ENCODE measurements at places on chromosomes 7 and 10.

- DNase-seq = no peak
Observed at GRCh38 chr7:120714945-120715344, 143.0 kb downstream of the TSPAN12 start.

- DNase-seq = no peak
Observed at GRCh38 chr7:31937982-31938381, 132.2 kb downstream of the PDE1C start.

GRCh38 chr7:4725014-4725849, 43.1 kb downstream of the FOXK1 start:
- no peak for DNase-seq

DNA sequence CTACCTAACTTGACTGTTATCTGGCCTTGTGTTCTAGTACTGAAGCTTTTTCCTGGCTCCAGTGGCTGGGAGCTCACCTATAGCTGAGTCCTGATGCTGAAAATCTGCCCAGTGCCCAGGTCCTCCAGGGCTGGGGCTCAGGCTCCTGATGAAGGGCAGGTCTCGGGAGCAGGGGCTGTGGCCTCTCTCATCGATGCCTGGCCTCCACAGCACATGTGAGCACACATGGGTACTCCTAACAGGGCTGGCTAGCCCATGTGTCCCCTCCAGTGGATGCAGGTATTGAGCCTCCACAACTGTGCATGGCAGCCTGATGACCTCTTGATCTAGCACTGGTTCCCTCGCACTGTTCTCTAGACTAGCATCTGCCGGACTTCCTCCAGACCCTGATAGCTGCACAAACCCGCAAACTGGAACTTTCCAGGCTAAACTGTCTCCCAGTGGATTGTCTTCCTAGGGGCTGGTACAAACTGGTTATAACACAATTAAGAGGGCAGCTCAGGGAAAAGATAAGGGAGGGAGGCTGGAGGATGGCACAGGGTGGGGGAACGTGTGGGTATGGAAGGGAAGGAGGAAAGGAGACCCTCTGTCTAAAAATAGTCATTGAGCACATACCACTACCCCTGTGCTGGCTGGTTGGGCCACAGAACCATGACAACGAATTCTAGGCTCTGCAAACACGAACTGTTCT, 35.1 kb downstream of the PLAC9 start:
- no peak for DNase-seq

- no peak for DNase-seq
Observed at GRCh38 chr7:133007961-133008360, 73.9 kb downstream of the CHCHD3 start.

DNA sequence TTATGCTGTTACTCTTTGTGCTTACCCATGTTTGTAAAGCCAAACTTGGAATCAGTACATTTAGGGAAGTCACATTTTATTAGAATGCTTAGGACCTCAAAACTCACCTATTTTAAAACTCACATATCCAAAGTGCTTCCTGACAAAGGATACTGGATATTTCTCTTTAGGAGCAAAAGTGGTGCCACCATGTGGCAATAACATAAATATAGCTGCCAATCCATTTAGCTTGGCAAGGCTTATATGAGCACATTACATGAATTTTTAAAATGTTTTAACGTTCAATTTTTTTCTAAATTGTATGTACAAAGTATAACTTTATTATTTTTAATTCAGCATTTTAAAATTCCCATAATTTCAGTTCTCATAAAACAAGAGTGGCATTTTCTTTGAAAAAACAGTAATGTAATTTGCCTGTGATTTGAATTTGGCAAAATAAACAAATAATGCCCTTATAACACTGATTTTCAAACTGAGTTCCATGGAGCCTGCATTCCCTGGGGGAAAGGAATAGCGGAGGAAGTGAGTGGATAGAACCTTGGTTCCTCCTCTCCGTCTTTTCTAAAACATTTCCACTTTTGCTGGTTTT, 75.4 kb downstream of the HDAC9 start:
- no peak for DNase-seq

GRCh38 chr7:31896925-31897324, 173.3 kb downstream of the PDE1C start:
- no peak for DNase-seq

DNA sequence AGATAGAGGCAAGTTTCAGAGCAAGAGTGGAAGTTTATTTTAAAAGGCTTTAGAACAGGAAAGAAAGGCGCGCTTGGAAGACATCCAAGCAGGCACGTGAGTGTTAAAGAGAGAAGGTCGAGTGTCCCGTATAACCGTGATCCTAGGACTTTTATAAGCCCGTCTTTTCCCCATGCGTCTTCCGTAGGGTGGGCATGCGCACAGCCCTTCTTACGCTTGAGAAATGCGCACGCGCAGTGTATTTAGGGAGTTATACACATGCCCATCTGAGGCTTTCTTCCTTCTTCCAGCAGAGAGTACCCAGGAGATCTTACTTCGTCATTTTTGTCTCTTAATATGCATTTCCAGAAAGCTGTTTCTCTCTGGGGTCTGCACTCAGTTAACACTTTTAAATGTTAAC, 52.4 kb downstream of the CALD1 start:
- no peak for DNase-seq

DNA sequence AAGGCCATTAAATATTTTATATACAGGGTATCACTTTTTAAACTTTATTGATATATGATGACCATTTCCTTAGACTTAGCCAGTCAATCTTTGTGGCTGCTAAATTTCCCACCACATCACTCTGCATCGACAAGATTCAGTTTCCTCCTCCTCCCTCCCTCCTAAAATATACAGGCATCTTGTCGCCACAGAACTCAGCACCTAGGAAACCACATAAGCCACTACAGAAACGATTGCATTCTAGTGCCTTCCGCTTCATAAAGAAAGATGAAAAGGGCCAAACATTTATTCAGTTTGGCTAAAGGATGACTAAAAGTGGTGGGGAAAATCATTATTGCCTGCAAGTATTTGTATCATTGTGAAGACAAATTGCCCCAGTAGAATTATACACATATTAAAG, 30.7 kb downstream of the ERCC6 start:
- no peak for DNase-seq

DNA sequence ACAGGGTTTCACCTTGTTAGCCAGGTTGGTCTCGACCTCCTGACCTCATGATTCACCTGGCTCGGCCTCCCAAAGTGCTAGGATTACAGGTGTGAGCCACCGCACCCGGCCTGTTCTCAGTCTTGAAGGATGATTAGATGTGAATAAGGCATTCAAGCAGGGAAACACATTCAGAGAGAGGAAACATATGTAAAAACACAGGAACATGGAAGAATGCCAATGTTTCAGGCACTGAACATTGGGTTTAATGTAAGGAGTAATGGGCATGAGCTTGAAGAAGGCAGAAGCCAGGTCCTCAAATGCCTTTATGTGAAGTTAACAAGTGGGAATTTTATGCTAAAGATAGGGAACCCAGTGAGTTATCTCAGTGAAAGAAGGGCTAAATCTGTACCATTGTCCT, 74.3 kb downstream of the ARL4A start:
- DNase-seq = no peak

GRCh38 chr10:104350127-104350635, 3.5 kb upstream of the CFAP58 start:
- peak; percentile 88 for DNase-seq

GRCh38 chr10:22570733-22571430, 143.5 kb downstream of the PIP4K2A start:
- no peak for DNase-seq

GRCh38 chr10:17228091-17229015, at the start of gene VIM:
VIM (plus strand) TSS chr10:17228241; CDS start chr10:17229423, 1,182 bp downstream.
- DNase-seq = peak; percentile 70

DNA sequence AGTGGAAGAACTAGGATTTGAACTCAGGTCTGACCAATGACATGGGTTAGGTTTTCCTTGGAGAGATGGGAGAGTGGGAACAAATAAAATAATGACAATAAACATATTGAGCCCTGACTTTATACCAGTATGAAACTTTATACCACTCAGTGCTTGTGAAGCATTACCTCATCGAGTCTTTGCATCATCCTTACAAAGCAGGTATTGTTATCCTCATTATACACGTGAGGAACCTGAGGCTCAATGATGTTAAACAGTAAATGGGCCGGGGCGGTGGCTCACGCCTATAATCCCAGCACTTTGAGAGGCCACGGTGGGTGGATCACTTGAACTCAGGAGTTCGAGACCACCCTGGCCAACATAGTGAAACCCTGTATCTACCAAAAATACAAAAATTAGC, 47.7 kb downstream of the HHEX start:
- peak; percentile 11 for DNase-seq

- no peak for DNase-seq
Observed at GRCh38 chr7:15798081-15798480, 111.6 kb upstream of the MEOX2 start.

DNA sequence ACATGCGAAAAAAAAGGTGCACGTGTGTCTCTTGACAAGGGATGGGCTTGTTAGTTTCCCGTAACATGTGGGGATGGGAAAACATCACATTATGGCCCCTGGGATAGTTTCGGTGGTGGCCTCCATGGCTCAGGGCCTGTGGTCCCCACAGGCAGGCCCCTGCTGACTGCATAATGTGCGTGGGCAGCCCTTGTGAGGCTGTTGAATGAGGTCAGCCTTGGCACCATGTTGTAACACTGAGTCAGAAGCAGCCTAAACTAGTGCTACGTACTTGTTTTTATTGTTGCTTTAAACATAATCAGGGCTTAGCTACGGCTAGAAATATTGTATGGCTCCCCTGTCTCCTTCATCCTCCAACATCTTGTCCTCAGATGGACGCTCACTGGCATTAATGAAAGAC, 80.6 kb downstream of the BEND7 start:
- no peak for DNase-seq

DNA sequence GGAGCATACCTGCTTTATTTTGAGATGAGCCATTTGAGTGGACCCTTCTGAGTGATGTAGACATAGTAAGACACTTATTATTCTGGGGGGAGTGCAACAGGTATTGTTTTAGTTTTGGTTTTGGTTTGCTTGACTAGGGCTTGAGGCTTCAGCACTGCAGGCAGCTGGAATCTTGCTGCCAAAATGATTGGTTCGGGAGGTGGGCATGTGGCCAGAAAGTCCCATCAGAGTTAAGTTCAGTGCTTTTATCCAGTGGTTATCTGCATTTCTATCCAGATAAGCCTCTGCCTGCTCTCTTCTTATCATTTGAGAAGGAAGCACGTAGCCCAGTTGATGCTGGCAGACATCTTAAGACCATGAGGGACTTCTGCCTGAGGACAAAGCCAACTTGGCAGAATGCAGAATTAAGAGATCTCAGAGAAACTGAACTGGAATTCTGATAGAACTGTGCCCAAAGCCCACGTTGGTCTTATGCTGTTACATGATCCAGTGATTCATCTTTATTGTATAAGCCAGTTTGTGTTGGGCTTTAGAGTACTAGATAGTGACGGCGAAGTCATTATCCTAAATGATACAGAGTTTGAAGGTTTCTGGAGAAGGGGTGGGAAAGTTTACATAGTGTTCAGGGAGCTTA, 9.6 kb upstream of the JAZF1 start:
- no peak for DNase-seq

GRCh38 chr7:146725520-146725919, 608.9 kb downstream of the CNTNAP2 start:
- DNase-seq = no peak

DNA sequence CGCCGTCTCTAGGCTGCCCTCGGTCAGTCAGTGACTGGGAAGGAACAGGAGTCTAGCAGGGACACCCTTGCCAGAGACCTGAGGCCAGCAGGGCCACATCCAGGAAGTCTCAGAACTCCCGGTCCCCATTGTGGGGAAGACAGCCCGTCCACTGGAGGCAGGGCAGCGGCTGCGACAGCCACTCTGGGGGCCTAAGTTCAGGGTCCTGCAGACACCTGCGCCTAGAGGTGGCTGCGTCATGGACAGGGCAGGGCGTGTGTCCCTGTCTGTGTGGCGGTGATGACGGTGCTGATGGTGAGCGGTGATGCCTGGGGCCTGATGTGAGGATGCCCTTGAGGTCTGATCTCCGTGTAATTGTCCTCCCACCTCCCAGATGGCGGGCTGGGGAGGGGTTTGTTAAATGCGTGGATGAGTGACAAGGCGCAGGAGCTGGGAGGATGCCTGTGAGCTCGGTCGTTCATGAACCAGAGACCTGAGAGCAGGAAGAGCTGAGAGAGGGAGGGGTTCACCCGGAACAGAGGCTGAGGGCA, 537.9 kb upstream of the FOXK1 start:
- no peak for DNase-seq

GRCh38 chr7:107982918-107983389, 20.0 kb downstream of the LAMB1 start:
- no peak for DNase-seq

GRCh38 chr7:151429237-151429559, 10.7 kb downstream of the CRYGN start:
- DNase-seq = no peak

DNA sequence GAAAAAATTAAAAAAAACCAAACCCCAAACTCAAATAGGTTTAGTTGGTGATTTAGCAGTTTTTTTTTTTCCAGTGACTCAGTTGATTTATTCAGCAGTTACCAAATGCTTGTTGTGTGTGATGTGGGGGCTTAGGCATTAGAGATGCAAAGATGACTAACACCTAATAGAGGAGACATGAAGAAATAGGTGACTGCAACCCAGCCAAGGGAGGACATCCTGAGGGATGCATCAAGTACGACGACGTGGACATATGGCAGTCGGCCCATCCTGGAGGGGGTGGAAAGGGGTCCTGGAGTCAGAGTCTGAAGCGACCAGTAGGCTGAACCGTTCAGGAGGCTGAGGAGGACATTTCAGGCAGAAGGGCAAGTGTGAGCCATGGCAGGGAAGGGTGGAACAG, 35.5 kb downstream of the LRMDA start:
- no peak for DNase-seq

- no peak for DNase-seq
Observed at GRCh38 chr10:86512137-86512536, 9.5 kb downstream of the WAPL start.

DNA sequence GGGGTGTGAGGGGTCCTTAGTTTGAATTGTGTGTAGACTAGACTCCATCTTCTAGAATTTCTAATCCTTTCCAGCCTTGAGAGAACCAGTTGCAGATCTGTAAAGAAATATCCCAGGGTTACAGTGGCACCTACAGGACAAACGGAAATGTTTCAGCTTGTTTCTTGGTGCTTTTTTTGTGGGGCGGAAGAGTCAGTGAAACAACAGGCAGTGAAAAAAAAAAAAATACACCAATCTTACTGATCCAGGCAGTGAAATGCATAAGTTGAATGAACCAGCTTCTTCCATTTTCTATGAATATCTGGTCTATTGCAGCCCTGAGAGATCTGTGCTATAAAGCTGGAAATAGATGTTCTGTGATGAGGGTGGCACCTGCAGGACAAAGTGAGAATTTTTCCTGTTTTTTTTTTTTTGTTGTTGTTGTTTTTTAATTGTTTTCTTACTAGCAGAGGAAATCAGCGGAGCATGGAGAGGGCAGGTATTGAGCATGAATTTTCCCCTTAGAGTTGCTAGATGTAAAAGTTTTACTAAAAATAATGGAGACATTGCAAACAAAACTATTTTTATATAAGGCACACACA, 81.9 kb upstream of the DYNC1I1 start:
- DNase-seq = peak; percentile 60

- no peak for DNase-seq
Observed at GRCh38 chr7:584122-584465, 64.4 kb upstream of the PDGFA start.

GRCh38 chr10:73044378-73045285, 52.0 kb downstream of the P4HA1 start:
- no peak for DNase-seq

All from Karpas-422 (cell line).